ENCODE measurements at places on chromosomes 6 and 20. TPM values are rescaled to one million over a fixed set of nuclear protein-coding genes. Genes with fewer than 3 reads are reported as not detected.

The SLC17A4 gene
- not detected for total RNA-seq

The PNLDC1 gene
- not detected for total RNA-seq

The APCDD1L gene
- not detected for total RNA-seq

The CLVS2 gene
- total RNA-seq: 0.08 TPM

The LBP gene
- 1.3 TPM for total RNA-seq

The NELFCD gene
- 46.2 TPM for total RNA-seq

The RBBP8NL gene
- total RNA-seq: 0.31 TPM

The BIRC7 gene
- total RNA-seq: 0.99 TPM

The RBPJL gene
- not detected for total RNA-seq

The RPRD1B gene
- 27.2 TPM for total RNA-seq

The SNPH gene
- total RNA-seq: 3.8 TPM

The DLK2 gene
- 7.8 TPM for total RNA-seq

The TRIM15 gene
- not detected for total RNA-seq

The SMOC2 gene
- total RNA-seq: not detected

The RSPO3 gene
- total RNA-seq: 97.7 TPM

The BICRAL gene
- 3.6 TPM for total RNA-seq

The PI16 gene
- not detected for total RNA-seq

The PCK1 gene
- not detected for total RNA-seq

The AARS2 gene
- 3.8 TPM for total RNA-seq

The HTR1E gene
- not detected for total RNA-seq

The ANGPT4 gene
- total RNA-seq: not detected
